Omental fat pad (tissue), 4 donors: ENCODE measurements at places on chromosomes 13 and 19. TPM values are rescaled to one million over a fixed set of nuclear protein-coding genes. Genes with fewer than 3 reads are reported as not detected.

C5AR2 gene
- 10.4 TPM for total RNA-seq

UPK1A gene
- total RNA-seq, result 0.44 TPM

GRCh38 chr19:18494267-18494607, 27.6 kb downstream of the ELL start:
- no peak for DNase-seq

- no peak for DNase-seq
Measured at GRCh38 chr13:90545070-90545840, 802.2 kb upstream of the MIR17HG start.

- no peak for DNase-seq
Measured at GRCh38 chr13:73369095-73369494, 310.3 kb downstream of the KLF5 start.

DNA sequence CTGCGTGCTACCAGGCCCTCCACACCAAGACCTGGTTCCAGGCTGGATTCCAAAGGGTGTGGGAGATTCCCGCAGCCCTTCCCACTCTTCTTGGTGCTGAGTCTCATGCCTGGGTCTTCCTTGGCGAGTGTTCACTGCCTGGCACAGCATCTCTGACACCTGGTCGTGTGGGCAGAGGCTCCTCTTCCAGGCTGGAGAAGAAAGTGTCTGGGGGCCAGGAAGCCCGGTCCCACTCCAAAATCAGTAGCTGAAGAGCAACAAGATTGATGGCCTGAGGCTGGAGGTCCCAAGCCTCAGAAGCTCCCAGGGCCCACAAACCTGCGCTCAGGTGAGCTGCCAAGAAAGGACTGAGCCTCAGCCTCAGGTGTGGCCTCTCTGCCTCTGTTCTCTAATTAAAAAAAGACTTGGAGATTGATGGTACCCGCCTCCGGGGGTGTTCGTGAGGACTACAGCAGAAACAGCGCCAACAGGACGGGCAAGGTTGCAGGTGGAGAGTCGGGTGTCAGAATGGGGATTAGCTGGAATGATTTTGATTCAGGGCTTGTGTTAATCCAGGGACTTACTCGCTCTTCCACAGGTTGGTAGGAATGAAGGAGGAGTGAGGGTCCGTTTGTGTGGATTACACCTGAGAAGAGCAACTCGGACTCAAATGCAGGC, 217.5 kb downstream of the TEX29 start:
- no peak for DNase-seq

DNA sequence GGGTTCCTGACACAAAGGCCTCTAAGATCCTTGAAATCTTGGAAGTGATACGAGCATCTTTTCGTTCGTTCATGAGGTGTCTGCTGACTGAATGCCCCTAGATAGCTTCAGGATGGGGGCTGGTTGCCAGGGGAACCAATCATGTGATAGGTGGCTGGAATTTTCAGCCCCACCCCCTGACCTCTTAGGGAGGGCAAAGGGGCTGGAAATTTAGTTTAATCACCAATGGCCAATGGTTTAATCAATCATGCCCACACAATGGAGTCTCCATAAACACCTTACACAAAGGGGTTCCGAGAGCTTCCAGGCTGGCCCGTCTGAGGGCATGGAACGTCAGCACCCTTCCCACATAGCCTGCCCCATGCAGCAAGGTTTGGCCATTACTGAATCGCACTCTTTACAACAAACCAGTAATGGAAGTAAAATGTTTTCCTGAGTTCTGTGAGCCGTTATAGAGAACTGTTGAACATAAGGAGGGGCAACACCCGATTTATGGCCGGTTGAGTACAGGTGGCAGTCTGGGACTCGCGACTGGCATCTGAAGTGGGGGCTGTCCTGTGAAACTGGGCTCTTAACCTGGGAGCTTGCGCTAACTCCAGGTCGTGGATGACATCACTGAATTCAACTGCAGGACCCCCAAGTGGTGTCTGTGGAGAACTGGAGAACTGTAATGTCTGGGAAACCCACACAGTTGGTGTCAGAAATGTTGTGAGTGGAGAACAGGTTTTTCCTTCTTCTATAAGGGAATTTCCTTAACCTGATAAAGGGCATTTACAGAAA, 25.6 kb downstream of the MLLT1 start:
- DNase-seq, result no peak

DNA sequence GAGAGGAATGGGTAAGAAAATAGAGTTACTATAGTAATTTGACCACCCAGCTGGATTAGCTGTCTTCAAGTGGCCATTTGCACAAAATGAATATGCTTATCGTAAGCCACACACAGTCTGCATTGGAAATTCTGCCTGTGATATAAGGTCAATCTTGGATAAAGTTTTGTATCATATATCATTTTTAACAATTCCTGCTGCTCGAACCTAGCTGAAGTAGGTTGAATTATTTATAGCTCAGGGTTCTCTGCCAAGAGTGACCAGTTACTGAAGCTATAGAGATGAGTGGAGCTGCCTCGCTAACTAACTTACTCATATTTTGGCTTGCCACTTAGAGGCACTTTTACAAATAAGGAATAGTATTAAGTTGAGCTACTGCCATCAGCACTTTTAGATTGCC, 220.9 kb downstream of the RGCC start:
- DNase-seq, result no peak

- DNase-seq, result no peak
Measured at GRCh38 chr13:18951412-18951811, 230.2 kb downstream of the TUBA3C start.
